Caco-2 (cell line): ENCODE measurements at places on chromosomes 16 and 17.

DNA sequence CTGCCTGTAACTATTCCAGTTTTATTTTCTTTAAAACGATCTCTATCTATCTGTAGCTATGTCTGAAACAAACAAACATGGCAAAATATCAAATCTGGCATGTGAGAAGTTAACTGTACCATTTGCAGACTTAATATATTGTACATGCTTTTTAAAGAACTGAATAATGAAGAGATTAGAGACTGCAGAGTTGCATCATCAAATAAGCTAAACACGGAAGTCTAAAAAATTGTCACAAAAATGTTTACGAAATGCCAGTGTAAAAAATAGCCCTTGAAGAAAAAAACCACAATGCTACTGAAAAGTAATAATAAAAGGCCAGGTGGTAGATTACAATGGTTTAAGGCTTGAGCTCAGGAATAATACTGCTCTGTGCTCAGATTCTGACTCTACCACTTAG, 43.1 kb downstream of the HS3ST3A1 start:
- no peak for DNase-seq

GRCh38 chr17:46191322-46192188, 1.7 kb downstream of the KANSL1 start:
- peak; percentile 45 for DNase-seq

GRCh38 chr17:77318491-77319210, 177.9 kb downstream of the SEC14L1 start:
- DNase-seq = no peak

- no peak for DNase-seq
Measured at GRCh38 chr16:83762141-83762991, 45.4 kb upstream of the HSBP1 start.

DNA sequence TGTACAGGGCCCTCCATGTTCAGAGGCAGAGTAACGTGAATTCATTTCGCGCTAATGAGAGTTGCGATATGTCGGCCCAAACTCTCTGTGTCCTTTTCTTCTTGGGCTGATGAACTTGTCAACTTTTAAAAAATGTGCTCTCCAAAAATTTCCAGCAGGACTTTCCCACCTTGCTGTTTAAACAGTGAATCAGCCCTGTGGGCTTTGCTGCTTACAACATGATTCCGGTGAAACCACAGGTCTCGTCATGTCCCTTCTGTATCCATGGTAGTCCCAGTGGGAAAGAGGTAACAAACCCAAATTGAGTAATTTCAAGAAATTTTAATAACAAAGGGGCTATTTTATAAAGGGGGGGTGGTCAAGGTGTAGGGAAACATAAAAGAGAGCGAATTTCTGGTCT, 612.9 kb downstream of the MAF start:
- DNase-seq = no peak

GRCh38 chr17:16935786-16936185, 36.1 kb downstream of the TNFRSF13B start:
- DNase-seq = peak; percentile 19

DNA sequence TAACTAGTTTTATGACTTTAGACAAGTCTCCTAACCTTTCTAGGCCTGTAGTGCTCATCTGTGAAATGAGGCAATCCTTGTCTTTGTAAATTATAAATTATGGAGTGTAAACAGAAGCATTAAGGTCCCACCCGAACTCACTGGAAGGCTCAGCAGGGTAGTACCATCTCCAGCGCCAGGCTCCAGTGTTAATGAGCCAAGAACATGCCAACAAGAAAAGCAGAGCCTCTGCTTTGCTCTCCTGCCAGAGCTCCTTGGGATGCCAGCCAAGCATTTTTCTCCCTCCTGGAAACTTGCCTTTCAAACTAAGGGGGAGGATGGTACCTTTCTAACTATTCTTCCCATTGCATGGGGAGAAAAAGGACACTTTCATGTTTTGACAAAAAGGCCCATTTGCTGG, 14.9 kb downstream of the LIMD2 start:
- no peak for DNase-seq

DNA sequence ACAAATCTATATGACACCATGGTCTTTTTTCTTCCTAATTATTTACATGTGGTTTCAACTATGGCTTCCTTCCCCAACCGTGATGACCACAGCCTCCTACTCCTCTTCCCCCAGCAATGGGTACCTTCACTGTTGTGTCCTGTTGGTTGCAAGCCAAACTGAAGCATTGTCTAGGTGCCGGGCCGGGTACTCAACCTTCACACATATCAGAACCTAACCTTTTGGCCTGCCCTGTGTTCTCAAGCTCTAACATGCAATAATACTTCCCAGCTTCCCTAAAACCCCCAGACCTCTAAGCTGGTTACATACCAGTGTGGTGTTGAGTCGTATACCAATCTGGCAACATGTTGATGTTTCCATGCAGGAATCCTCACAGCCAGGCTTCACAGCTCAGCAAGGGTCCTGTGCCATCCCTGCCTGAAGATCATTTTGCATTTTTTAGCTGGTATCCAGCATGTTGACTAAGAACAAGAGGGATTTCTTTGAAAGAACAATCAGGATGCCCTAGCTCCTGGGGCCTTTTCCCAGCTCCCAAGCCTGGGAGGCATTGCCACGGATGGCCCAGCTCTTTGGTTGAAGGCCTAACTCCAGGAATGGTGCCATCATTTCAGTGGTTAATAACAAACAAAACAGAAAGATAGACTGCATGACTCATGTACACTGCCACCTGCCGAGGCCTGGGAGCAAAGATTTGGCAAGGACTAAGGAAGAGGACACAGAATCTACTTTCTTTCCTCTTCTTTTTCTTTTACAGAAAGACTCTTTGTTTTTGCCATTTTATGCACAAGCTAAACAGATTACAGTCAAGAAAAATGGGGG, 373.7 kb upstream of the SALL1 start:
- DNase-seq = no peak

GRCh38 chr16:11232302-11232851, 23.6 kb downstream of the SOCS1 start:
- DNase-seq = no peak

- no peak for DNase-seq
Measured at GRCh38 chr17:35082073-35082657, 18.7 kb upstream of the RFFL start.

DNA sequence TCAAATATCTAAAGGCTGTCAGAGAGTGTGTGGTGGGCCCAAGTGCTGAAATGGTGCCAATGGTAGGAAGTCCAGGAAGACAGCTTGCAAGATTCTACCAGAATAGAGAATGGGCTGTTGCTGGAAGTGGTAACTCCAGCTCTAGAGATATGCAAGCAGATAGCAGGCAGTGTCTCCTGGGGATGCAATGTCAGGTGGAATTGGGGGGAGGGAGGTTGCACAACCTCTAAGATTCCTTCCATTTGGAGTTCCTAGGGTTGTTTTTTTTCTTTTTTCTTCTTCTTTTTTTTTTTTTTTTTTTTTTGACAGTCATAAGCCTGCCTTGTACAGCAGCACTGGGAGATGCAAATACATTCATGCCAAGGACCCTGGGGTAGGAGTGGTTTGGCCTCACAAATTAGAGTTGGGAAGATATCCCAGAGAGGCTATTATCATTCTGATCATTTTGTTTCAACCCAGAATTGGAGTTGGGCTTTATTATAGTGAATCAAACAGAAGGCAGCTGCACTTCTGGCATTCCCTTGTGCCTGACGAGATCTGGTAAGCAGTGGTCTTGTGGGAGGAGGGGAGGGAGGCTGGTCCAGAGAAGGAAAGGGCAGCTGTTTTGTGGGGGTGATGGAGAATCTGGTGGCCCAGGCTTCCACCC, 51.1 kb downstream of the SLC6A2 start:
- DNase-seq = no peak

DNA sequence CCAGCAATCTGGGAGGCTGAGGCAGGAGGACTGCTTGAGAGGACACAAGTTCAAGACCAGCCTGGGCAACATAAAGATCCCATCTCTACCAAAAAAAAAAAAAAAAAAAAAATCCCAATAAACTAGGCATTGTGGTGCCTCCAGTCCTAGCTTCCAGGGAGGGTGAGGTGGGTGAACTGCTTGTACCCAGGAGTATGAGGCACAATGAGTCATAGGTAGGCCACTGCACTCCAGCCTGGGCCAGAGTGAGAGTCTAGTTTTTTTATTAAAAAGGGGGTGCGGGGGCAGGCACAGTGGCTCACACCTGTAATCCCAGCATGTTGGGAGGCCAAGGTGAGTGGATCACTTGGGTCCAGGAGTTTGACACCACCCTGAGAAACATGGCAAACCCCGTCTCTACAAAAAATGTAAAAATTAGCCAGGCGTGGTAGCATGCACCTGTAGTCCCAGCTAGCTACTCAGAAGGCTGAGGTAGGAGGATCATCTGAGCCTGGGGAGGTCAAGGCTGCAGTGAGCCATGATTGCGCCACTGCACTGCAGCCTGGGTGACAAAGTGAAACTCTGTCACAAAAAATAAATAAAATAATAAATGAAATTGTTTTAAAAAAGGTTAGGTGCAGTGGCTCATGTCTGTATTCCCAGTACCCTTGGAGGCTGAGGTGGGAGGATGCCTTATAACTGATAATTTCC, 7.8 kb upstream of the CHST6 start:
- DNase-seq = no peak

DNA sequence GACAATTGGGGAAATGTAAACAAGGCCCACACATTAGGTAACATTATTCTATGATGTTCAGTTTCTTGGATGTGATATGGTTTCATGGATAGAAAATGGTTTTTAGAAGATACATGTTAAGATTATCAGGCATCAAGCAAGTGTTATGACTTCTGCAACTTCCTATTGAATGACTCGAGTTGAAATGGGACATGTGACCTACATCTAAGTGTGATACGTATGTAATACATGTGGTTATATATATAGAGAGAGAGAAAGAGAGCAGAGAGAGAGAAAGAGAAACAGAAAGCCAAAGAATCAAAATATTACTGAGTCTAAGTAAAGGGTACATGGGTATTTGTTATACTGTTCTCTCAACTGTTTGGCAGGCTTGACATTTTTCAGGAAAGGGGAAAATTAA, 1.7 kb downstream of the TMEM170A start:
- DNase-seq = no peak

GRCh38 chr17:48989100-48989499, 8.1 kb upstream of the IGF2BP1 start:
- DNase-seq = peak; percentile 17

GRCh38 chr17:19513897-19514488, 19.7 kb upstream of the SLC47A1 start:
- peak; percentile 69 for DNase-seq

GRCh38 chr16:79263425-79263824, 337.1 kb downstream of the MAF start:
- DNase-seq = no peak

GRCh38 chr16:10581507-10581906, 1.1 kb upstream of the EMP2 start:
- no peak for DNase-seq

DNA sequence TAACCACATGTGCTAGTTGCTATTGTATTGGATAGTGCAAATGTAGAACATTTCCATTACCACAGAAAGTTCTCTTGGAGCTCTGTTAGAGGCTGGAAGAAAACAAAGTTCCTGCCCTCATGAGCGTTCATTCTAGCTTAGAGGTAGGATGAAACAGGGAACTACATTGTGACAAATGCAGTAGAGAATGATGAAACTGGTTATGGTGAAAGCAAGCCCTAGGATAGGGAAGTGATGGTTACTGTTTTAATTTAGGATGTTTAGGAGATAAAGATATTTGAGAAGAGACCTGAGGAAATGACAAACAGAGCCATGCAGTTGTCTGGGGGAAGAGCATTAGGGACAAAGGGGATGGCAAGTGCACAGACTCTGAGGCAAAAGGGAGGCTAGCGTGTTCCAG, 50.7 kb downstream of the AATF start:
- no peak for DNase-seq

DNA sequence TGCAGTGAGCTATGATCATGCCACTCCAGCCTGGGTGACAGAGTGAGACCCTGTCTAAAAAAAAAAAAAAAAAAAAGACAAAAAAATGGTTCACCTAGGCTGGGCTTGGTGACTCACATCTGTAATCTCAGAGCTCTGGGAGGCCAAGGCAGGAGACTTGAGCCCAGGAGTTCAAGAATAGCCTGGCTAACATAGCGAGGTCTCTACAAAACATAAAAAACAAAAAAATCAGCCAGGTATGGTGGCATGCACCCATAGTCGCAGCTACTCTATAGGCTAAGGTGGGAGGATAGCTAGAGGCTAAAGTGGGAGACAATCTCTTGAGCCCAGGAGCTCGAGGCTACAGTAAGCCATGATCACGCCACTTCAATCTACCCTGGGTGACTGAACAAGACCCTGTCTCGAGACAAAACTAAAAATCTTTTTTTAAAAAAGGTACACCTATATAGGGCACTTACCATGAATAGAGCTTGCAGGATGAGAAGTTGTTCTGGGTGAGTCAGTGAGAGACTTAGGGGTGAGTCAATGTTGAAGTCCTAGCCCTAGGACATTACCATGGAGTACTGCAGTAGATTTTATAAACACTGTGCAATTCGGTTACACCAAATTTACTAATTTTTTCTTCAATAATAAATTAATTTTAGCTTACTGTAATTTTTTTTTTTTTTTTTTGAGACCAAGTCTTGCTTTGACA, 19.0 kb downstream of the USP32 start:
- DNase-seq = no peak
